ENCODE measurements at places on chromosomes 11 and 22. TPM values are rescaled to one million over a fixed set of nuclear protein-coding genes. Genes with fewer than 3 reads are reported as not detected.
A peak's percentile ranks its signal among the peaks of the same experiment; 100 is the strongest.

Gene CBX7
- 70.0 TPM for total RNA-seq

Gene ZNF143
- 16.3 TPM for total RNA-seq

Gene JHY
- total RNA-seq: 11.8 TPM

DNA sequence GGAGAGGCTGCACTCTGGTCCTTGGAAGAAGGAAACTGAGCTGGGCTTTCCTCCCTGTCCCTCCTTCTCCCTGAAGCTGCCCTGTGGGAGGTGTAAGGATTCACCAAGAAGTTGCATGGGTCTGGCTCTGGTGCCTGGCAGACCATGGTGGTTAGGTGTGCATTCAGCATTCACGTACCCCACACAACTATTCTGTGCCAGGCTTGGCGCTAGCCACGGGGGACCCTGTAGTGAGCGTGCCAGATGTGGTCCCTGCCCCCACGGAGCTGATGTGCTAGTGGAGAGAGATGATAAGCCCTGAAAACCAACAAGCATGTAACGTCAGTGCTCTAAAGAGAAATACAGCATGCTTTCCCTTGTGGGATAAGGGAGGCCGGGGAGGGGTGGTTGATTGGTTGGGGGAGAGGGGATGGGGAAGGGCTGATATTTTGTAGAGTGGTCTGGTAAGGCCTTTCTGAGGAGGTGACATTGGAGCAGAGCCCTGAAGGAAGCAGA is 48.9 kb downstream of the CD82 start:
- no peaks in the 10 kb centered on the region for H3K27me3 ChIP-seq
- no peaks in the 10 kb centered on the region for H3K4me1 ChIP-seq
- no peak overlapping the region for H3K27ac ChIP-seq
- H3K36me3 ChIP-seq: no peaks in the 10 kb centered on the region
- DNase-seq: no peak

DNA sequence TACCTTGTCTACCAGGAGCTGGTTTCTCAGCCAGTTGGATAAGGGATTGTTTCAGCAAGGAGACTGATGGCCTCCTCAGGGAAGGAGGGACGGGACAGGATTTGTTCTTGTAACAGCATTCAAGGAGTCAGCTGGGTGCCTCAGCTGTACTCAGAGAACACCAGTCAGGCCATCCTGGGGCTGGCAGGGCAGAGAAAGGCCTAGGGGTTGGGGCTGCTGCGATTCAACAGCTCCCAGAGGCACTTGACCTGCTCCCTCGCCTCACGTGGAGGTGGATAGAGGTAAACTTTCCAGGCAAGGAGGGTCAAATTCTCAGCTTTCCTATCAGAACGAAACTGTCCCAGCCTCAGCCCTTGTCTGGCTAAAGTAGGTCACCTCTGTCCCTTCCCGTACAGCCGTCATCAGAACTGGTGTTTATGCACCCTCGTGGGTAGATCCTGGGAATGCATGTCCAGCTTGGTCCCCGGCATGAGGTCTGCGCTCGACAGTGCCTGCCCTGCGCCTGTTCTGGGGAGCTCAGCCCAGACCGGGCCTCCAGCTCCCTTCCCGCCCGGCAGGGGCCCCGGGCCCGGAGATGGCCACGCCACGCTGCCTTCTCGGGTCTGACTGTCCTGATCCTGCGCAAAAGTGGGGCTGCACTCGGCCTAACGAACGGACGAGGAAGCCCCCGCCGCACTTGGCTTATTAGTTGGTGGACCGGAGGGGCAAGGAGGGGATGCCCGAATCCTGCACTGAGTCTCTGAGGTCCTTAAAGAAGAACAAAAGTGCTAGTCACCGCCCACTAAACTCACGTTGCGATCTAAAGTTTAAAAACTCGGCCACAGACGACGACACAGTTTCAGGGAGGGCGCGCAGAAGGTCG is 762 bp upstream of the CCDC134 start:
- peaks cover 22% of the 10 kb centered on the region for H3K4me1 ChIP-seq
- H3K27me3 ChIP-seq: no peaks in the 10 kb centered on the region
- peak; percentile 36 for DNase-seq
- peak overlapping the region; percentile 78 for H3K27ac ChIP-seq

- peaks cover 33% of the 10 kb centered on the region for H3K4me1 ChIP-seq
- H3K4me3 ChIP-seq: no peak overlapping the region
- no peaks in the 10 kb centered on the region for H3K36me3 ChIP-seq
- no peak overlapping the region for H3K27ac ChIP-seq
- no peaks in the 10 kb centered on the region for H3K27me3 ChIP-seq
These were observed 8.9 kb downstream of the RDX start for GRCh38 chr11:110287537-110287936.

- DNase-seq: no peak
- H3K4me3 ChIP-seq: no peak overlapping the region
- H3K27ac ChIP-seq: no peak overlapping the region
These were observed 94.4 kb upstream of the LMO1 start for GRCh38 chr11:8357891-8358566.

- H3K36me3 ChIP-seq: no peaks in the 10 kb centered on the region
- no peak overlapping the region for H3K4me3 ChIP-seq
- H3K27ac ChIP-seq: no peak overlapping the region
- H3K4me1 ChIP-seq: peaks cover 3% of the 10 kb centered on the region
- DNase-seq: no peak
- H3K27me3 ChIP-seq: no peaks in the 10 kb centered on the region
These were observed 154.1 kb downstream of the DDX10 start for GRCh38 chr11:108818971-108819370.
